ENCODE measurements at places on chromosomes 11 and 22. TPM values are rescaled to one million over a fixed set of nuclear protein-coding genes. Genes with fewer than 3 reads are reported as not detected.
A peak's percentile ranks its signal among the peaks of the same experiment; 100 is the strongest.

- DNase-seq: no peak
Observed at GRCh38 chr11:46902694-46903093, 15.7 kb downstream of the LRP4 start.

GRCh38 chr11:69843529-69843921 lies 24.3 kb upstream of the FGF3 start:
- DNase-seq: no peak

- DNase-seq: no peak
Observed at GRCh38 chr11:2471048-2471803, 26.4 kb downstream of the KCNQ1 start.

DNA sequence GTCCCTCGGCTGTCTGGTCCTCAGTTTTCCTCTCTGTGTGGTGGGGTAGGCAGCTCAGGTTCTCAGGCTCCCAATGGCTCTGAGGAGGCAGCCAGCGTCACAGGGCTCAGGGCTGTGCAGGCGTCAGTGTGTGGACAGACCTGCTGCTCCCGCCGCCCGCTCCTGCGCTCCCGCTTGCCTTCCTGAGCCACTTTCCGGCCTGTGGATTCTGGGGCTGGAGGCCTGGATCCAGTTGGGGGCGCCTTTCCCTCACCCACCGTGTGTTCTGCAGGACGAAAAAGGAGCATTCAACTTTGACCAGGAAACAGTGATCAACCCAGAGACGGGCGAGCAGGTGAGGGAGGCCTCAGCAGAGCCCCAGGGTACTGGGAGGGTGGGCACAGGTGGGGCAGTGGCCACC lies 14.7 kb downstream of the DPP3 start:
- no peak for DNase-seq

DNA sequence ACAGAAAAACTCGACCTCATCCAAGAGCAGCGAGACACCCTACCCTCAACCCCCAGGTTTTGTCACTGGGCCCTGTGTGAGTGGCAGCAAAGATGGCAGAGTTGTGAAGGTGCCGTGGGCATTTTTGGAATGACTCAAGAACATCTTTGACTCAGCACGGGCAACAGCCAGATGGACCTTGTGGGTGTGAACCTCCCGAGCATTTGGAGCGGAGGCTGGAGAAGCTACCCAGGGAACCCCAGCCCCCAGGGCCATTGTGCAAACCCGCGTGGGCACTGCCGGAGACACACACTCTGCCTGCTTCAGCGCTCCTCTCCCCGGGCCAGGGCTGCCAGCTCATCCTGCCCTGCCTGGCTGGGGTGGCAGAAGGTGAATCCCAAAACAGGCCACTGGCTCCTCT lies 66.1 kb downstream of the PANX1 start:
- no peak for DNase-seq

GRCh38 chr11:97995874-97996273 lies 1024.9 kb upstream of the CNTN5 start:
- DNase-seq: no peak

DNA sequence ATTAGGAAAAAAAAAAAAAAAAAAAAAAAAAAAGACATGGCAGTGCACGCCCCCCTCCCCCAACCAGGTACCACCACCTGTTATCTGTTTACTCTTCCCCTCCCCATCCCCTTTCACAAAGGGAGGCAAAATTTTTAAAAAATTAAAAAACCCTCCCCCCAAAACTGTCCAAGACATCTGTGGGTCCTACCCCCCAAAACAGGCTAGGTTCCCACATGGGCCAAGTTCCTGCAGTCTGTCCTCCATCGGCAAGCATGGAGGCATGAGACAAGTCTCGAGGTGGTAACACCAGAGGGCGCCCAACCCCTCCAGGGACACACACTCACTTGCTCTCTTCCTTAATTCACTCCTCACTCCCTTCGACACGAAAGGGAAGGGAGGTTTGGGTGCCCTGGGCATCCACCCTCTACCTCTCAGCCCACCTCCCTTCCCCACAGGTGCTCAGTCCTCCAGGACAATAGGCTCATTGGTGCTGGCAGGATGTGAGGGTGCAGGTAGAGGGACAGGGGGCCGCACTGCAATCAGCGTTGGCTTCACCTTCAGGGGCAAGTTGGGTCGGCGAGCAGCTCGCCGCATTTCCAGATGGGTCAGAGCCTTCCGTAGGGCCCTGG lies 2.2 kb upstream of the TUT1 start:
- DNase-seq: peak; percentile 71

GRCh38 chr11:68480852-68481510 lies 20.4 kb downstream of the PPP6R3 start:
- DNase-seq: peak; percentile 27

DNA sequence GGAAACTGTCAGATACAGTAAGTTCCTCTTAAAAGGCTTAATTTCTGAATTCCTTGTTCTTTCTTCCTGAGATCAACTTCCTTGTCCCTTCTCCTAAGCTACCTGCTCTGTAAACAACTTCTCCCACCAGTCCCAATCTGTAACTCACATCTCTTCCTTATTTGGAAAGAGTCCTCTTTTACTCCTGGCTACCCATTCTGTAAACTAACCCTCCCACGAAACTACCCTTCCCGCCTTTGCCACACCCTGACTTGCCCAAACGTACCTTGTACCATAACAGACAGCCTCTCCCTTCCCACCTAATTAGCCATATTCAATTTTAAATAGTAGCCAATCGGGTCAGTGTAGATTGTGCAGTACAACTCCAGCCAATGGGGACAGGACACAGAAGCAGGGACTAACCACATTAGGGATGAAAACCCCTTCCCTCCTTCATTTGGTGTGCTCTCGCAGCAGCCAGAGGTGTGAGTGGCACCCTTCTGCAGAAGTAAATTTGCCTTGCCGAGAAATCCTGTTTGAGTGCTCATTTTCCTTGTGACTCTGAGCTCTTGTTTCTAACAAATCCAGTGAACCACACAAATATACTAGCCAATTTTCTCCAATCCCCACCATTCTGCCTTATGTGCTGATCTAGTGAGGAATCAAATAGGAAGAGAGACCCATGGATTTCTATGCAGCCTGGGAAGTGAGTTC lies 49.5 kb downstream of the ZNF280B start:
- no peak for DNase-seq

DNA sequence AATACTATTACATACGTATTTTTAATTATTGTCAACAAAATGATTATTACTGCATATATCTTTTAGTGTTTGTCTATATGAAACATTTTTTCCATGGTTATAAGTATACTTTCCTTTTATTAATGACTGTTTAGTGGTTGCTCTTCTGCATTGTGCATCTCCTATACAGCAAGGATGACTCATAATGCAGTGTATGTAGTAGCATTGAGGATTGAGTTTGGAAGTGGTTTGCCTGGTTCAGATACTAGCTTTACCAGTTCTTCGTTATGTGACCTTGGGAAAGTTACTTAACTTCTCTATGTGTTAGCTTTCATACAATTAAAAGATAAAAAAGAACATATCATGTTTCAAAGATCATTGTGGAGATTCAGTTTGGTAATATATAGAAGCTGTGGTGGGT lies 44.1 kb downstream of the CHORDC1 start:
- no peak for DNase-seq

The ANKK1 gene
- 0.45 TPM for polyA plus RNA-seq
